ENCODE measurements at places on chromosomes 3 and 15. TPM values are rescaled to one million over a fixed set of nuclear protein-coding genes. Genes with fewer than 3 reads are reported as not detected.

The SCAMP5 gene
- total RNA-seq: 23.1 TPM

The FOXL2NB gene
- total RNA-seq: 5.2 TPM

The SLC25A38 gene
- total RNA-seq: 33.0 TPM

The ROBO1 gene
- 71.7 TPM for total RNA-seq

The CAPN3 gene
- total RNA-seq: 0.38 TPM

The GCNT3 gene
- 1.8 TPM for total RNA-seq

The CRABP1 gene
- total RNA-seq: 0.30 TPM

The ADAMTS17 gene
- total RNA-seq: 0.27 TPM

The CPLX3 gene
- not detected for total RNA-seq
